ENCODE measurements at places on chromosomes 2 and 18.

DNA sequence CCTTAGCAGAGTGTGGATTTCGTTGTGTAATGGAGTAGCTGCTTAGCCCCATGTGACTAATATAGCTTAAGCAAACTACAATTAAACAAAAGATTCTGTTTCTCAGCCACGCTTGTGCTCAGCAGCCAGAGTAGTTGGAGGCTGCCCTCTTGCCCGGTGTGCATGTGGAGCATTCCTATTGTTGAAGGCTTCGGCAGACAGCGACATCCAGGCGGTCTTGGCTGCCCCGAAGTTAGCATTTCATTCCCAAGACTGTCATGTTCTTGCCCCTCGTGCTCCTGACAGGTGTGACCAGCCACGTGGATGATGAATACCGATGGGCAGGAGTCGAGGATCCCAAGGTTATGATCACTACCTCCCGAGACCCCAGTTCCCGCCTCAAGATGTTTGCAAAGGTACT lies 2.4 kb downstream of the IMP4 start:
- no peak for DNase-seq

DNA sequence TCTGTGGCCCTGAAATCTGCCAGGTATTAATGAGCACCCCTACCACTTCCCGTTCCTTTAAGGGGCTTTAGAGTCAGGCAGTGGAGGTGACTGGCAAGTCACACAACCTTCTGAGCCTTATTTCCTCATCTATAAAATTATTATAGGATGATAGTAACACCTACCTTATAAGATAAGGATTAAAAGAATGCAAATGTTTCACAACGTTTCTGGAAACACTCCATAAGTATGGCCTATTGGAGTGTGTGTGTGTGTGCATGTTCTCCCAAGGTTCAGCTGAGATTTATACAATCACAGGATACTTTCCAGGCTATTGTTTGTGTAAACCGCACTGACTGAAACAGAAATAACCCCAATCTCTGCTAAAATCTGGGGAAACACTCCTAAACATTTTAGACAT lies 176.0 kb downstream of the PDE11A start:
- no peak for DNase-seq

- DNase-seq, result no peak
Measured at GRCh38 chr2:179239195-179239594, 25.4 kb downstream of the SESTD1 start.

DNA sequence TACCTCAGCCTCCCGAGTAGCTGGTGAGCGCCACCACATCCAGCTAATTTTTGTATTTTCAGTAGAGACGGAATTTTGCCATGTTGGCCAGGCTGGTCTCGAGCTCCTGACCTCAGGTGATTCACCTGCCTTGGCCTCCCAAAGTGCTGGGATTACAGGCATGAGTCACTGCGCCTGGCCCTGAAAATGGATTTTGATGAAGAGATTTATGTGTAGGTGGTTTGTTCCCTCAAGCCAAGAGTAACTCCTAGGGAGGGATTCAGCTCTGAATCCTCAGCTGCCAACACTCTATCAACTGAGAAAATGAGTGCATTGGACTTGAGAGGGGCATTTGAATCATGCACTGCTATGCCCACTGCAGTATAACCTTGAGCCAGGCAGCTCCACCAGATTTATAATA lies 17.5 kb upstream of the LIPG start:
- no peak for DNase-seq

- DNase-seq, result no peak
Measured at GRCh38 chr2:223863491-223863890, 26.1 kb upstream of the AP1S3 start.
